ENCODE measurements at places on chromosomes 6 and 20. TPM values are rescaled to one million over a fixed set of nuclear protein-coding genes. Genes with fewer than 3 reads are reported as not detected.

DNA sequence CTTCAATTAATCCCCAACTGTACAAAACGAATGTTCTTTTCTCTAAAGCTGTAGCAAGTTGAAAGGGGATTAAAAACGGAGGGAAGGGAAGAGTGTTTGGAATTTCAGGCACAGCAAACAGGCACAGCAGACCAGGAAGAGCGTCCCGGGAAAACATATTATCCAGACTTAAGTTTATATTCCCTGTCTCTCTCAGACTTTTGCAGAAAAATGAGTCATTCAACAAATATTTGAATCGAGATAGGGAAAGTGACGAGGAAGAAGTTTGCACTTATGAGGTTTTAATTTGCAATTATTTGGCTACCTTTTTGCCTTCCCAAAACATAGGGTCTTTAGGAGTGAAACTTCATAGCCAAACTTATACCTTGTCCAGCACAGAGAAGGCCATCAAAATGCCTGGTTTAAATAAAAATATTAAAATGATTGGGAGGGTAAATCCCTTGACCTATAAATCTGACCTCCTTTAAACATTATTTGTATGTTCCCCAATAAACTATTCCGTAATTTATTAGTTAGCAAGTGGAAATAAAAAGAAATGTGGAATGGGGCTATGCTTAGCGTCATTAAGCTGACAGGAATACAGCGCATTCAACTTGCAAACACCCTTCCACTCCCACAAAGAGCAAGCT lies 16.0 kb downstream of the HFE start:
- peaks cover 15% of the 10 kb centered on the region for H3K4me1 ChIP-seq
- H3K27me3 ChIP-seq: peaks cover 2% of the 10 kb centered on the region
- no peak for DNase-seq
- H3K4me3 ChIP-seq: peak overlapping the region; percentile 85
- peak overlapping the region; percentile 98 for H3K27ac ChIP-seq

DNA sequence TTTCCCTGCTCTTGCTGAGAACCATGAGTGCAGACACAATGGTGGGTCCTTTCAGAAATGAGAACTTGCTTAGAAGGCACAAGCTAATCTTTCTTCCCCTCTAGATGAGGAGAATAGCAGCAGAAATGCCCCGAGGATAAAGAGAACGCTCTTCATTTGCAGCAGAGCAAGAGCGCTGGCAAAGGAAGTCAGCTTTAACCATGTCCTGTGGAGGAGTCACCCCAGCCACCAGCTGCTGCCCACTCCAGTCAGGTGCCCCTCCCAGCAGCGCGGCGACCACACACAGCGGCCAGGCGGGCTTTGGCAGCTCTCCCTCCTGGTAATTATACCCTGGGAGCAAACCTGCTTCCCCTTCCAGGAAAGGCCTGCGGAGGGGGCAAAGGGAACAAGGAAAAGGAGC lies 42.4 kb upstream of the EMILIN3 start:
- peaks cover 13% of the 10 kb centered on the region for H3K4me1 ChIP-seq
- no peak overlapping the region for H3K4me3 ChIP-seq
- no peak for DNase-seq
- no peak overlapping the region for H3K27ac ChIP-seq
- no peaks in the 10 kb centered on the region for H3K27me3 ChIP-seq

SYTL3 gene
- 151 TPM for total RNA-seq

DNA sequence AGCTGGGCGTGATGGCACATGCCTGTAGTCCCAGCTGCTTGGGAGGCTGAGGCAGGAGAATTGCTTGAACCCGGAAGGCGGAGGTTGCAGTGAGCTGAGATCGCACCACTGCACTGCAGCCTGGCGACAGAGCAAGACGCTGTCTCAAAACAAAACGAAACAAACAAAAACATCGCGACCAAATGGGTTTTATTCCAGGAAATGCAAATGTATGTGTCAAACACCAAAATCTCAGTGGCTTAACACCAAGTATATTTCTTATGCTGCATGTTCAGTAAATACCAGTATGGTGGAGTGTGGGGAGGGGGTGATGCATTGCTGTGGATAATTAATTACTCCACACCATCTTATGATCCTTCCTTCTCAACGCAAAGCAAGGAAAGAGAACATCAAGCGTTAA lies 28.1 kb downstream of the ACTR5 start:
- no peak overlapping the region for H3K27ac ChIP-seq
- H3K27me3 ChIP-seq: no peaks in the 10 kb centered on the region
- DNase-seq: no peak
- peaks cover 28% of the 10 kb centered on the region for H3K36me3 ChIP-seq
- peaks cover 7% of the 10 kb centered on the region for H3K4me1 ChIP-seq

DNA sequence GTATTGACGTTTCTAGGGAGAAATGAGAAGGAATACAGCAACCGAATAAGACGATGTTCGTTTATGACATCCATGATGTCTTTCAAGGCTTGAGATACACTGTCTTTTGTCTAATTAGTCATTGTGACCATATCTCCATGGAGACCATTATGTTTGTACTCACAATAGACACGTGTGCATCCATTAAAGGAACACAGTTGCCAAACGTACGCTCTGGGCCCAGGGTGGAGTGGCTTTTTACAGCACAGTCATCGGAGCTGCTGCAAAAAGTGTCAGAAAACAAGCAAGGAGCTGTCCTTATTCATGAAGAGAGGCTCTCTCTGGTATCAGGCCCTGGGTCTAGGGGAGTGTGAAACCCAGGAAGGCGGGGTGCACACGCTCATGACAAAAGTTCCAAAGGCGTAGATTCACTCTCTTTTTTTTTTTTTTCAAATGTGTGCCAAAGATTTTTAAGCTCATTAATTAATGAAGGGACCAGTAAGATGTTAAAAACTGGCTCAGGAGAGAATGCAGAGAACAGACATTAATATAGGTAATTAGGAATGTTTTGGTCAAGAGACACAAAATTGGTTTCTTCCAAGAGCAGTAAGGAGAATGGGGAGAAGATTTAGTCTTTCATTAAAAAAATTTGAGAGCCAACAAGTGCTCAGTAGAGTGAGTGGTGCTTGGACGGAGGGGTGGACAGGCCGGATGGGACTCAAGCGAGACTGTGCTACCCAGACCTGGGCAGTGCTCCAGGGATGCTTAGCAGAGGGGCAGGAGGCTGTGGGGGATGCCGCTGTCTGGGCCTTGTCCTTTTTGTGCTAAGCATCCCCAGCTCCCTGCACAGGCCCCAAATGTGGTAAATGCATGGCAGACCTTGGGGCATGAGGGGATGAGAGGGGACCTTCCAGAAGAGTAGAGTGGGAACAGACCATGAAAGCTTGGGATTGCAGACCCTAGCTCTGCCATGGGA lies 34.9 kb upstream of the GTSF1L start:
- peaks cover 4% of the 10 kb centered on the region for H3K4me1 ChIP-seq
- H3K36me3 ChIP-seq: no peaks in the 10 kb centered on the region
- no peak overlapping the region for H3K27ac ChIP-seq
- H3K4me3 ChIP-seq: no peak overlapping the region

AHCY gene
- total RNA-seq: 258 TPM

DNA sequence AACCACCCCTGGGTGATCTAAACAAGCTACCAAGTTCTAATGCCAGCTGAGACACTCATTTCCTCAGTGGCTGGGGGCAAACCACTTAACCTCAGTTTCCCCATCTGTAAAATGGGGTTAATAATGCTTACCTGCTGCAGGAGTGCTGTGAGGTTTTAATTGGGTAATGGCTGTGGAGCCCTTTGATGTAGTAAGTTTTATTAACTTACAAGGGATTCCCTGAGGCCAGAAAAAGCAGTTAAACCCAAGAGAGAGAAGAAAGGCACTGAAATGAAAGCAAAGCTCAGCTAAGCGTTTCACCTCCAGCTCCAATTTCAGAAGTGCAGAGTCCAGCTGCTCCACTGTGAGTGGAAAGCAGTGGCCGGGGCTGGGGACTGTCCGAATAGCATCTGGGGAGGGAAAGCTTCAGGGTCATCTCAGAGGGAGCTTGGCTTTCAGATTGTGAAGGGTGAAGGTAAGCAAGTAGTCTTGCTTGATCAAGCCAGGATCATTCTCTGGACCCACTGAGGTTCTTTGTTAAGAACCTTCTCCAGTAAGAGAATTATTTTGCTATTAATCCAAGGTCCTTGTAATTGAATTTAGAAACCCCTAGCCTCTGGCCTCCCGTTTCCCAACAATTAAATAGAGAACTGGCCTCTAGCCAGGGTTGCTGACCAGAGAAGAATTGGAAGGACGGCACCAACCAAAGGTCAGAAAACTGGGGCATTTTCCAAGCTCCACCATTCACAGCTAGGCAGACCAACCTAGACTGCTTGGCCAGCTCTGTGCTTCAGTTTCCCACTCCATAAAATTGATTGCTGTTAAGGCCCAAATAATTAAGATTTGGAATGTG lies 20.9 kb upstream of the TCP11 start:
- H3K4me3 ChIP-seq: no peak overlapping the region
- no peaks in the 10 kb centered on the region for H3K36me3 ChIP-seq
- DNase-seq: no peak
- no peak overlapping the region for H3K27ac ChIP-seq
- H3K27me3 ChIP-seq: peaks cover 9% of the 10 kb centered on the region
- no peaks in the 10 kb centered on the region for H3K4me1 ChIP-seq

GSTA3 gene
- not detected for total RNA-seq

PRSS16 gene
- total RNA-seq: 1.9 TPM

DNA sequence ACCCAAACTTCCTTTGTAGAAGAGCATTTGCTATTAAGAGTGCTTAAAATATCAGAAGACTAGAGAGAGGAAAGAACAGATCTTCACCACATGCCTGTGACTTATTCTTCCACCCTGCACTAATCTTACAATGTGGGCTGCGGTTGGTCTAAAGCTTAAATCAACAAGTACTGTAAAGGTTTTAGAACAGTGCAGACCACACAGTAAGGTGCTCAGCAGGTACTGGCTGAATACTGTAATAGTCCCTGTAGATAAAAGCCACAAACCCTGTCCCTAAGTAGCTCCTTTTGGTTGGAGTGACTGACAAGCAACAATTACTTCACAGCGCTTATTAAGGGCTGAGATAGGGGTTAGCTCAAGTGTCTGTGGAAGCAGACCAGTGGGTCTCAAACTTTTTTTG lies 972 bp upstream of the PHF3 start:
- no peaks in the 10 kb centered on the region for H3K27me3 ChIP-seq
- DNase-seq: no peak
- peaks cover 28% of the 10 kb centered on the region for H3K4me1 ChIP-seq

DNA sequence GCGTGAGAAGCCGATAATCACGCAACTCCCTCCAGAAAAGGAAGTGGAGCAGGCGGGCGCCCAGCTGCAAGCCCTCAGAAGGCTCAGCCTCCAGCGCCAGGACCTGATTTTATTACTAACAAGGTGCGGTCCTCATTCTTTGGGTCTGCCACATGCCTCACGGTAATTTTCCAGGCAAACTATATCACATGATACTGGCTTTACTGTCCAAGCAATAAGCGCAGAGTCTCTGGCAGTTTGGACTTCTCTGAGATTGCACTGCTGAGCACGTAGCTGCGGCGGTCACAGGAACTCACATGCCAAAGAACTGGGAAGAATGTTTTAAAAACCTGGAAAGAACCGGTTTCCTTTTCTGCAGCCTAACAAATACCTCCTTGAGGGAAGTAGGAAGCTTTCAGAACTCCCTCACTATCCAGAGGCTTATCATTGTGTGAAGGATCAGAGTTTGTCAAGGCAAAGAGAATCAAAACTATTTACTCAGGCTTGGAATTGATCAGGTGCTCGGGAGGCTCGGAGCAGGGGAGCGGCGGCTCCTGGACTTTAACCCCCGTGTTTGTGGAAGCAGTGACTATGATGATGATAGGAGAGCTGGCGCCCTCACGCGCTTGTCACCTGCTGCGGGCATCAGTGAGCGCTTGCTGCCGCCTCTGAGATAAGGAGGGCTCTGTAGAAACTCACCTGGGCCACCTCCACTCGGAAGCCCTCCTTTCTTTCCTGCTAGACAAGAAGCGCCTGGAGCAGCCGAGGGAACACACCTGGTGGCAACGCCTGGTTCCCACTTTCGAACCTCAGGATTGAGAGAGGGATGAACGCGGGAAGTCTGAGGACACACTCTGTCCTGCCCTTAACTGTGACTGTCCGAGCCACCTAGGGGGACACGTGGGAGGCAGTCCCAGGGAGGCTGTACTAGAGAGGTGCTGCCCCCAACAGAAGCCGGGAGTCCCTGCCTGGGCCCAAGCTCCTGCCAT lies 27.2 kb upstream of the SYNJ2 start:
- peaks cover 8% of the 10 kb centered on the region for H3K36me3 ChIP-seq
- H3K4me1 ChIP-seq: peaks cover 2% of the 10 kb centered on the region
- H3K27me3 ChIP-seq: no peaks in the 10 kb centered on the region
- no peak for DNase-seq

DNA sequence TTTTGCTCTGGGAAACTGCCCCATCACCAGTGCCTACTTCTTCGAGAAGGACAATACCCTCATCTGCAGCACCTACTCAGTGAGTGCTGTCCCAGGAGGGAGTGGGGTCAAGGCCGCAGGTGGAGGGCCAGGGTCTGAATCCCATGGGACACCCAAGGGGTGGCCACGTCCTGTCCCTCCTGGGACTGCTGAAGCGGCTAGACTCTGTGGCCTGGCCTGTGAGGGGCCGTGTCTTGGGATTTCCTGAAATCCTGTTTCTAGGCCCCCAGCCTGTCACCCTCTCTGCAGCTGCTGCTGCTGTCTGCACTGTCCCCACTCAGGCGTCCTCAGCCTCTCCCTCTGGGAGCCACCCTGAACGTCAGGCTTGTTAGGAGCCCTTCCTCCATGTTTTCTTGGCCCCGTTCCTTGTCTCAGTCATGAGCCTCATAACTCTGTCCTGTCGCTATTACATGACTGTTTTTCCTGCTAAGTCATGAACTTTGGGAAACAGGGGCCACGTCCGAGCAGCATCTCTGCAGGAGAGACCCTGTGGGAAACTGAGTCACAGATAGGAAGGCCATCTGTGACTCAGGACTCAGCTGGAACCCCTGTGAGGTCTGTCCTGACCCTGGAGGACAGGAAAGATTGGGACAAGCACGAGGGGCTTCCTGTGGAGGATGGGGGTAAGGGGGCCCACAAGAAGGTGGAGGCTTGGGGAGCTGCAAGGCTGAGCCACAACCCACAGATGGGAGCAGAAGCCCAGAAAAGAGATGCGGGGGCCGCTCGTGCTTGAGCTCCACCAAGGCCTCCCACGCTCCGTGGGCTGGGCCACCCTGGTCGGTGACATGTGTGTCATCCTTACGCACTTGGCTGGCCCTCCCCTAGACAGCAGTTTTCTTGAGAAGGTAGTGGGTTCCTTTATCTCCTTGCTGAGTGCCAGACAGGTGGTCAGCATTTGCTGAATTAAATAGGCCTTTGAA lies 49.9 kb downstream of the EFCAB8 start:
- peak; percentile 25 for DNase-seq
- H3K27me3 ChIP-seq: no peaks in the 10 kb centered on the region
- H3K36me3 ChIP-seq: no peaks in the 10 kb centered on the region
- no peak overlapping the region for H3K4me3 ChIP-seq
- peaks cover 10% of the 10 kb centered on the region for H3K4me1 ChIP-seq

DNA sequence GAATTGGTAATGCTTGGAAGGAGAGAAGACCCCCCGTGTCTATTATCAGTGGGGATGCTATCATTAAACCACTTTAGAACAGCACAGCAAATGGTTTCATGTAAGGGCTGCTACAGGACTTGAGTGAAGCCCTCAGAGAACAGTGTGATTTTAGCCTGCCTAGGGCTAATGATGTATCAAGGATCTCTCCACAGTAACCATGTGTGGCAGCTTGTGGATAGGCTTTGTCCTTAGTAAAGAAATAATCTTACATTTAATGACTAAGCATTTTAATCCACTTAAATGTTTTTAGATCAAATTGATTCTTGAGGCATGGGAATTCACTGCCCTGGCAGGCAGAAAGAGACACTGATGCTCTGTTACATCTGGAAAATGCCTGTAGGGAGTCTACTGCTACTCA lies 495.1 kb downstream of the NKAIN2 start:
- no peaks in the 10 kb centered on the region for H3K4me1 ChIP-seq
- DNase-seq: no peak
- no peak overlapping the region for H3K4me3 ChIP-seq
- no peaks in the 10 kb centered on the region for H3K27me3 ChIP-seq
- H3K27ac ChIP-seq: no peak overlapping the region

GRCh38 chr6:43120944-43121913 lies 45.1 kb downstream of the PTK7 start:
- no peaks in the 10 kb centered on the region for H3K4me1 ChIP-seq
- no peak for DNase-seq
- no peaks in the 10 kb centered on the region for H3K27me3 ChIP-seq
- no peak overlapping the region for H3K27ac ChIP-seq
- H3K4me3 ChIP-seq: no peak overlapping the region
